ENCODE measurements at places on chromosomes 6 and 20.

DNA sequence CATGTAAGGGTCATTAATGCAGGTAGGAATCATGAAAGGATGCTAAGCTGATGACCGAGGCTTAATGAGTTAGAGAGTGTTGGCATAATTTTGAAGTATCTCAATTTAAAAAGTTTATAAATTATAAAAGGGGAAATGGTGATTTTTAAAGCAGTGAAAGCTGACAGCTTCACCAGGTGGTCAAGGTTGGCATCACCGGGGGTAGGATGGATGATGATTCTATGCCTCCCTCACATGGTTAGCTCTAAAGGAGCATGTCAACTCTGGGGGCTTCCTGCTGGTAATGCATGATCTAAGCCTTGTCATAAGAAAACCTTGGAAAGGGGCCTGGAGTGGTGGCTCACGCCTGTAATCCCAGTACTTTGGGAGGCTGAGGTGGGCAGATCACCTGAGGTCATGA lies 89.2 kb upstream of the MARCKS start:
- DNase-seq: no peak

DNA sequence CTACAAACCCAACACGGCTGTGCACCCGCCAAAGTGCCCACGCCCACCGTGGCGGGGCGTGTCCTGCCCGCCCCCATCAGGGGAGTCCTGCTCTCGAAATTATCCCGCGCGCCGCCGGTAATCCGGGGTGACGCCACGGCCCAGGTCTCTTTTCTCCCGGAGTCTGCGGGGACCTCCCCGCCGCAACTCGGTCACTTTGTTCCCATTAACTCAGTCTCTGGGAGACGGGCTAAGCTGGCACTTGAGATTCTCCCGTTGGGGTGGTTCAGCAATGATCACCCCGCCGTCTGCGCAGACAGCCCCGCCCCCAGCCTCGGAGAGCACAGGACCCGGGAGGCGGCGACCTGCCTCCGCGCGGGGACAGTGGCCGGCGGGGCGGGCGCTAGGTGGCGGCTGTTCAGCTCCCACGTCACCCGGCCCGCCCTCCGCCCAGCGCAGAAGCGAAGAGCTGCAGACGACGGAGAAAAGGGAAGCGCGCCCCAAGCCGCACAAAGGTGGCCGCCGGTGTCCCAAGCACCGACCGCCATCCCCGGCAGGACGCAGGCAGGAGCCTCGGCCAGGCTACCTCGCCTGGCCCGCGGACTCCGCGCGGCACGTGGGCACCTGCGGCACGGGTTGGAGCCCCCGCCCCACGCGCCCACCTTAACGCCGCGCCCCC lies 31.5 kb downstream of the SF3B5 start:
- peak; percentile 97 for DNase-seq

GRCh38 chr20:4585104-4585753 lies 136.5 kb upstream of the PRND start:
- DNase-seq: no peak

- DNase-seq: no peak
These were observed 141.2 kb downstream of the FAM83B start for GRCh38 chr6:54987633-54988290.

DNA sequence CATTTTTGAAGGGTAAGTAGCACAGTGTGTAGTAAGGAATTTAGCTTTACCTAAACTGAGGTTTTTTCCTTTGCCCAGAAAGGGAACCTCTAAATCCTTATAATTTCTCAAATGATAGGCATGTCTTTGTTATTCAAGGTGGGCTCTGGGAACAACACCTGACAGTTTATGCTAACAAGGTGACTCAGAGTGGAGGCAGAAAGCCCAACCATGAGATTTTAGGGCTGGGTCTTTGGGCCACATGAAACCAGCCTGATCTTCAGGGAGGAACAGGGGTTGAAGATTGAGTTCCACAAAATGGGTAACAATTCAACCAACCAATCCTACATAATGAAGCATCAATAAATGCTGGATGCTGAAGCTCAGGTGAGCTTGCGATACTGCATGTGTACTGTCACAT lies 46.6 kb downstream of the PRSS35 start:
- DNase-seq: no peak

- no peak for DNase-seq
These were observed 40.4 kb upstream of the TMEM170B start for GRCh38 chr6:11497107-11497506.

GRCh38 chr20:62230276-62230675 lies 8.0 kb upstream of the OSBPL2 start:
- no peak for DNase-seq

- DNase-seq: peak; percentile 28
These were observed 176.7 kb downstream of the BMP7 start for GRCh38 chr20:57089699-57090144.

DNA sequence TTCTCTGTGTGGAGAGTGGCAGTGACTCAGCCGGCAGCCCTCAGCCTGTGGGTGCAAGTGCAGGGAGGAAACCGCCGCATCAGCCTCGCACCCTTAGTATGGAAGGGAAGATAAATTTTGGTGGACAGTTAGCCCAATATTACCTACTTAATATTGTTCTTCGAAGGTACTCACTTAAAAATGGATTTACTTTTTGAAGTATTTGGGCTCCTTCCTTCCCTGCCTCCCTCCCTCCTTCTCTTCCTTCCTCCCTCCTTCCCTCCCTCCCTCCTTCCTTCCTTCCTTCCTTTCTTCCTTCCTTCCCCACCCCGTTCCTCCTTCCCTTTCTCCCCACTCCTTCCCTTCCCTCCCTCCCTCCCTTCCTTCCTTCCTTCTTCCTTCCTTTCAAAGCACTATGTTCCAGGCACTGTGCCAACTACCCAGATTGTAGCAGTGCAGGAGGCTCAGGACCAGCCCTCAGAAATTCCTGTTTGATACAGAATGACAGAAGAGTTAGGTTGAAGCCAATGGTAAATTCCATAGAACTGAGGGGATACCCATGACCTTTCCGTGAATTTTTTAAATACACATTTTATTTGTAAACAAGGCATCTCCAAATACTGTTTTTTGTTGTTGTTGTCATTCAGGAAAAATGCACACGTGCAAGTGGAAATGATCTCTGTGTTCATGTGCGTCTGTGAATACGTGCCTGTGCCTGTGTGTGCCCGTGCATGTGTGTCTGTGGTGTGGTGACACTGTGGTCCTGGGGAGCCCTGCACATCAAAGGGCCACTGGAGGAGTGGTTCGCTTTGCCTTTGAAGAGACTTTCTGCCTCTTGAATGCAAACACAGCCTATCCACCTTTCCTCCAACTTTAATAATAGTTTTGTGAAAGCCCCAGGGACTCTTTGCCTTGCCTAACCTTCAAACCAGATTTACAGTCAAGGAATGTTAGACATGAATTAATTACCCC lies 141.7 kb downstream of the EDN3 start:
- no peak for DNase-seq

DNA sequence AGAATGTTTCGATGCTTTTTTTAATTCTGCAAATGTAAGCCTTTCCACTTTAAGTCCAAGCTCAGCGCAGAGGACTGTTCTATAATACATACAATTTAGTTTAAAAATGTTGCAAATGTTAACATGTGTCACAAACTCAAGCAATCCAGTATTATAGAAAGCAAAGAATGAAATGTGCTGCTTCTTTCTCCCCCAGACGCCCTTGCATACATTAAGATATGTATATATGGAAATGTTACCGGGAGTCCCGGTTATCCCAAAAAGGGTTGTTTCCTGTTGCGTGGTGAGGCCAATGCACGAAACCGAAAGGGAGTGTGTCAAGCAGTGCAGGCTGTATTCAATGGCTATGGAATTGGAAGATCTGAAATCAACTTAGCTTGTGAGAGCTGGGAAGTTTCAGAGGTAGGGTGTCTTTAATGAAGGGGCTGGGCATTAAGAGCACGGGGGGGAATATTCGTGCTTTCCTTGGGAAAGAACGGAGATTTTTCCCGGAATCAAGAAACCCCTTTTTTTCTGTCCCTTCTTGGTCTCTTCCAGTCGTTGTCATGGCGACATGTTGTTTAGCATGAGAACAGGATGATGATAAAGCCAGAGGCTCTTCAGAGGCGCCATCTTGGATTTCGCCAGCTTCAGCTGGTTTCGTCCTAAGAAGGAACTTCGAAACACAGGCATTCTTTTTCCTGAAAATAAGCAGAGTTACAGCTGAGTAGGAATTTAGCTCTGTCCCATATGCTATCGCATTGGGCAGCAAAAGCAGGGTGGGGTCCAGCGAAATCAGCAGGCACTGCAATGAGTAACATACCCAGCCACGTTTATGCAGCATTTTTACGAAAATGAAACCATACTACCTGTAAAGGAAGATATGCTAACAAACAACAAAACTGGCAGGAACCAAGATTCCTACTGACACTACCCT lies 10.1 kb upstream of the NQO2 start:
- DNase-seq: peak; percentile 99

- DNase-seq: no peak
These were observed 815.5 kb downstream of the DHX35 start for GRCh38 chr20:39777610-39778009.

- no peak for DNase-seq
These were observed 143.6 kb downstream of the BMP7 start for GRCh38 chr20:57122536-57123489.

- DNase-seq: no peak
These were observed 168.9 kb downstream of the PHF3 start for GRCh38 chr6:63804381-63804956.

GRCh38 chr6:151656392-151656791 lies 151.1 kb upstream of the ESR1 start:
- no peak for DNase-seq

DNA sequence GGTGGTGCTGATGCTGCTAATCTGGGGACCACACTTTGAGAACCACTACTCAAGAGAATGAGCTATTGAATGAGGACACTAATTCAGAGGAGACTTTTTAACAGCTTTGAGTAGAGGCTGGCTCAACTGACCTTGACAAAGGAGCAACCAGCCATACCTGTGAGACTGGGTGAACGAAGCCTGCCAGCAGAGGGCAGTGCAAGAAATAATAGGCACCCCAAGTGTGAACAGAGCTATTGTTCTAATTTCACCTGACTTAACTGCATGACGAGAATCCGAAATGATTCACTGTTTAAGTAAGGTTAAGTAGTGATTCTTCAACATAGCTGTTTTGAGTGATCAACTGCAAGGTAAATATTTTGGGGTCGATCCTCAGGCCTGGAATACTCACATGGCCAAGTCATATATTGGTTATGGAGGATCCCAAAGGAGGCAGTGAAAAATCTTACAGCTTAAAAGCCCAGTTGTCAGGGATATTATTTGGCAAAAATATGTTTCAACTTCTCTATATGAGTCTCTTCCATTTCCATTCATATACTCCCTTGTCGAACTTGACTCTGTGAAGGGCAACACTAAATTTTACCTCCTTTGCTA lies 550.5 kb upstream of the MARCKS start:
- DNase-seq: peak; percentile 16

- DNase-seq: no peak
These were observed 53.0 kb upstream of the NOP56 start for GRCh38 chr20:2599288-2600006.

- DNase-seq: no peak
These were observed 33.5 kb upstream of the MANEA start for GRCh38 chr6:95543798-95544197.

DNA sequence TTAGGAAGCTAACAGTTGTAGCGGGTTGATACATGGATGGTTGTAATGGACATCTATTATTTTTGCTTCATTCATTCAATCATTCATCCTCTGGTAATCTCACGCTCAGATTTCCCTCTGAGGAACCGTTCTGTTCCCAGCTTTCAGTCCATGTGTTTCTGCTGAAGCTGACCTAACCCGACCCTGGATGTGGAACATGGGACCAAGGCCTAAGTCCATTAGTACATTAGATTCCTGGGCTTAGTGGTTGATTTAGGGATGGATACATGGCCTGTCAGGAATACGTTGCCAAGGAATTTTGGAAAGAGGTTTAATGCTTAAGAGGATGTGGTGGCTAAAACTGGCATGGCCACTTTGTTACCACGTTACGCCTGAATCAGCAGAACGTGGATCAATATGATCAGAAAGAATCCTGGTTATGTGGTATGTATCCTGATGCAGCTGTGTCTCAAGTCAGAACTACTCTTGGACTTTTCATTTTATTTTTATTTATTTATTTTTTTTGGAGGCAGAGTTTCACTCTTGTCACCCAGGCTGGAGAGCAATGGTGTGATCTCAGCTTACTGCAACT lies 4.1 kb upstream of the DHX35 start:
- DNase-seq: no peak

- no peak for DNase-seq
These were observed 111.0 kb downstream of the MRPL14 start for GRCh38 chr6:44016131-44016870.

DNA sequence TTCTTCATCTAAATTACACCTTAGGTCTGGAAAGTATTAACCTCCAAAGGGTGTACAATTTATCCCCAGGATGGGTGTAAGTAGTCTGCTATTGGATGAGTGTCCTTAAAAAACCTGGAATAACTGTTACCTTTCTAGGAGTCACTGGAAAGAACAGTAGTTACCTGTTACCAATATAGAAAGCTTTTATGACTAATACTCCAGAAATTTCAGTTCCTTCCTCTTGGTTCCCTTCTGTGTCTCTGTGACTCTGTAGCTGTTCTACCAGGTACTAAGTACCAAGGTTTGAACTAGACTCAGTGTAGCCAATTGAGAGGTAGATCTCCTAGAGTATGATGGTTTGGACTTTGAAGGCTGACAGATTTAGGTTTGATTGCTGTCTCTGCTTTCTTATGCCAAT lies 47.0 kb upstream of the TBX18 start:
- DNase-seq: no peak

- no peak for DNase-seq
These were observed 284.1 kb upstream of the EPHA7 start for GRCh38 chr6:93703431-93703830.

- no peak for DNase-seq
These were observed 816.4 kb downstream of the EYS start for GRCh38 chr6:64890609-64891008.

DNA sequence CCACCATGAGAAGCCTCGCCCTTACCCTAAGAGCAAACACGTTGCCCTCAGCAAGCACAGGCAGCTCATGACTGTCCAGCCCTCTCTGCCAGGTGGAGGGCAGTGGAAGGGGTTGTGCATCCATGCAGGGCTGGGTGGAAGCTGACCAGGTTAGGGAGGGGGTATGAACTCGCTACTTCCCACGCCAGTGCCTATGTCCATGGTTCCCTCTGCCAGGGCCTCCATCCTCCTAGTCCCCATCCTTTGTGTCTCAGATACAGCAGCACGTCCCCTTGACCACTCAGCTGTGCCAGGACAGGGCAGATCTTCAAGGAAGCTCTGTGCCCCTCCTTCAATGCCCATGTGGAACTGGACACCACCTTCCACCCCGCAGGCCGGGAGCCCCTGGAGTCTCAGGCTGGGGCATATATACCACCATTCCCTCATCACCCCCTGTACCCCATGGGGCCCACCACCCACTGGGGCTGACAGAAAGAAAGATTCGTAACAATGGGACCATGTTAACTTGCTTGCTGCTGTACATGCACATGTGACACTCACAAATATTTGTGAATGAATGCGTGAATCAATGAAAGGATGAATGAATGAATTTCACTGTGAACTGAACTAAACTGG lies 90.7 kb downstream of the ANKRD60 start:
- no peak for DNase-seq

GRCh38 chr6:5592886-5593519 lies 331.7 kb downstream of the FARS2 start:
- no peak for DNase-seq

GRCh38 chr20:44597930-44598329 lies 15.6 kb downstream of the PKIG start:
- DNase-seq: no peak

GRCh38 chr20:25592135-25592852 lies 7.0 kb upstream of the NINL start:
- DNase-seq: no peak
